ENCODE measurements at places on chromosomes 2 and 18.

- no peak for DNase-seq
These were observed 39.8 kb downstream of the TMEM18 start for GRCh38 chr2:637406-637776.

DNA sequence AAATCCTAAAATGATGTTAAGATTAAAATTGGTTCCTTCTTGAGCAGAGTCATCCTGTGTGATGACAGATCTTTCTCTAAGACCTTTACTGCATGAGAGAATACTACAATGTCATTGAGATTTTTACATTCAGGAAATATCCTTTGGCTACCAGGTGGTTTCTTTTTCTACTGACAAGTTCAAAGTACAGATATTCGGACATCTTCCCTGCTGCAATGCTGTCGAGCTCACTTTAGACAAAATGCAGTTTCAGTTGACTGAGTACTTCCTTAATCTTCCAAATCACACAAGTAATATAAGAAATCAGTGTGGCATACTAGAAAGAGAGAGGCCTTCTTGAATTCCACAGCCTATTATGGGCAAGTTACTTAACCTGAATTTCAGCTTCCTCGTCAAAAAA is 207.9 kb upstream of the ACVR2A start:
- DNase-seq: no peak

DNA sequence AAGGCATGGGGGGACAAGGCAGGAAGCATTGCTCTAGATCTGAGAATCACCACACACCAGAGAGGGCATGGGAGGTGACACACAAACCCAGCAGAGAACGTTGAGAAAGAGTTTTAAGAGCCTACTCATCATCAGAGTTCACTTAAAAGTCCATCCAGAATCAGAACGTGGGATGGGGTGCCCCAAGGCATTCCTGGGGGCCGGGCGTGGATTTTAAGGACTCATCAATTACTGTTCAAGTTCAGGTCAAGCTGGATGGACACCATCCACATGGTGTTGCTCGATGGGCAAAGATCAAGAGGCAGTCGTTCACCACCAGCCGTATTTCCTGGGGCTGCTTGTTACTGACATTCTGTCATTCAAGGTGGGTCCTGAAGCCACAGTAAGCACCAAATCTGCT is 34.9 kb downstream of the BCL11A start:
- DNase-seq: no peak

DNA sequence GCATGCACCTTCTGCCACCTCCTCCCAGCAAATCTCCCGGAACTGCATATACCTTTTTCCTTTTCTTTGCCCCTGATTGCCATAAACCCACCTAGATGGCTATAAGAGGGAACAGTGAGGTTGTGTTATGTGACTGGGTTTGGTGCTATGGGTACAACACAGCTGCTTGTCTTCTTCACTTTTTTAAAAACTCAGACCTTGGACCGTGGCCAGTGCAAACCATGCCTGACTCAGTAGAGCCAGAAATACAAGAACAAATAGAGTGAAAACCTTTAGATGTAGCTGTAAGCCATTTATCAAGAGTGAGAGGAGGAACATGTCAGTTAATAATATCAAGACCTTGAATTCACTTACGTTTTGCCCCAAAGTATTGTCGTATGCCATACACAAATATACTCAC is 267.4 kb upstream of the CHAC2 start:
- DNase-seq: peak; percentile 16

DNA sequence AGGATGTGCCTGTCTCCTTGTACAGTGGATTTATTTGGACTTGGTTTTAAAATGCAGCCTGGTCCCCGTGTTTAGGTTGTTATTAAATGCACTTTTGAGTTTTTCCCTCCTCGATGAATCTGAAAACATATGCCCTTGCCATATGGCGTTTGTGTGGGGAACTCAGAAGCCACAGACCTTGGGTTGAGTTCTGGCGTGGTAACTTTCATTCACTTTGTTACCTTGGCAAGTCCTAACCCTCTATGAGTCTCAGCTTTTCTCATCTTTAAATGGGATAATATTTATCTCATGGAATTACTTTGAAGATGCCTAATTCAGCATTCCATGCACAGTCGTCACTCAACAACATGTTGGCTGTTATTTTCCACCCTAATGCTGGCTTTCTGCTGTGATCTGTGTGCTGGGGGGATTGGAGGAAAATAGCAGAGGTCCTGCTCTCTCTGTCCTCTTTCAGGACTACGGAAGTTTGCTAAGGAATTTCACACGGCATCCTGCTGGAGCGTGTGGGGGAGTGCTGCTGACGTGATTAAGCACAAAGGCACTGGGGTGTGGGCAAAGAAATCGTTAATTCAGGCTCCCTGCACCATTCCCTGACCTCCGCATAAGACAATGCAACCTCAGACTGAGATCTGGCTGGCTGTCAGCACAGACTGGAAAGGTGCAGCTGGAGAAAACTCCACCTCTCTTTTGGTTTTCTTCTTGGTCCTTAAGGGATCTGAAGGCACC is 61.7 kb downstream of the LDLRAD4 start:
- DNase-seq: no peak

DNA sequence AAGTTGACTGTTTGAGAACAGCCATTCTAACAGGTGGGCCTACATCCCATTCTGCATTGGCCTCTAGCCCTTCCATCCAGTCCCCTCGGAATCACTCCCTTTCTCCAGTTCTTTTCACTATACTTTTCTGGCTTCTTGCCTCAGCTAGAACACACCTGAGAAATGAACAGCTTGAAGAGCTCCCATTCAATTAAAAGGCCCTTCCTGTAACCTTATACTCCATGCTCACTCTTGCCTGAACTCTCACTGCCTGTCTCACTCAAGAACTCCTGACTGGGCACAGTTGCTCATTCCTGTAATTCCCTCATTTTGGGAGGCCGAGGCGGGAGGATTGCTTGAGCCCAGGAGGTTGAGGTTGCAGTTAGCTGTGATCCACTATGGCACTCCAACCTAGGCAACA is 23.6 kb downstream of the CHRNA1 start:
- no peak for DNase-seq

DNA sequence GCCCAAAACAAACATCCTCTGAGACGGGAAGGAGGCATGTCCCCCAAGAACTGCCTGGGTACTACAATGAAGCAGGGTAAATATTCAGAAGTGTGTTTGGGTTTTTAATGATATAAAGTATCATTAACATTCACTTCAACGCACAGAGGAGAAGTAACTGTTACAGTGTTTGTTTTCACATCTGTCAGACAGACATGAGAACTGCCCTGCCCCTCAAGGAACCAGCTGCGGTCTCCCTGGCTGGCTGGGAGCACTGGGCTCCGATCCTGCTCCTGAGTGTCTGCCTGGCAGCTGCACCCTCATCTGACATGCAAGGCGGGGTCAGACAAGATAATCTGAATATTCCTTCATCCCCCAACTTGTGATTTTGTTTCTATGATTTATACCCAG is 75.6 kb downstream of the MBP start:
- DNase-seq: no peak

DNA sequence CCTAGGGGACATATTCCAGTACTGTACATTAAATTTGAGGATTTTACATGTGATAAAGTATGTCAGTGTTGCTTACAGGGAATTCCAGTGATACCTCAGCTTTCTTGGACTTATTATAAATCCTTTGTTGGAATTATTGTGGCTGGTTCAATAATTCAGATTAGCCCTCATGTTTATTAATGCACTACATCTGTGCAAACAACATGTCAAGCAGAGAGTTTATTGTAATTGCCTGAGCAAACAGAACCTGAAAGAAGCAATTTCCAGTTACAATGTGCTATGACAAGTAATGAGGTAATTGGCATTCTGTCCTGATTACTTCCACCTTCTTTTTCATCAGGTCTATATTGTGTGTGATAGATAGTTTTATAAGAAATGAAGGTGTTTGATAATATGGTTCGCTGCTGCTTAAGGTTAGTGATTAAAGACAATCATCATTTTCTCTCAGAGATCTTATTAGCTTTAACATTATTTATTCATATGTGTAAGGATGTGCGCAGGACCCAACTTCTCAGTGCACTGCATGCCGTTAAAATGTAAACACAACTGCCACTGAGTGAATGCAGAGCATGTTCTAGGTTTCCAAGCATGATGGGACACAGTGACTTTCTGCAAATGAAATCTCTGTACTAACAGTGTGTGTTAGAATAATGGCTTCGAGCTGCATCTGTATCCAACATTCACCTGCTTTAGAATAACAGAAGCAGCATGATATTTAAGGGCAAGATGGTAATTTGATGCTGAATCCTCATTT is 973.7 kb upstream of the POU3F3 start:
- DNase-seq: no peak

DNA sequence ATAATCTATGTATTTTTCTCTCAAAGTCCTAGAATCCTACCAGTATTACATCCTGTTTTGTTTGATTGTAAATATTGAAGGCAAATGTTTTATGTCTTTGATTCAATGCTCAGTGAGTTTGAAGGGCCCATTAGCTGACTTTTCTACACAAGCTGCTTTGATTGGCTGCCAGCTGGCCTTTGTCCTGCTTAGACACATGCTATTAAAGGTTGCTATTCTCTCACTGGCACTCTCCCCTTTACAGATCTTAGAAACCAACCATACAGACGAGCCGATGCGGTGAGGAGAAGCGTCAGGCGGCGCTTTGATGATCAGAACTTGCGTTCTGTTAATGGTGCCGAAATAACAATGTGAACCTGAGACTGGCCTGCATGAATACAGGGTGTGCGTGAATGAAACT is 69.7 kb downstream of the PRPF40A start:
- DNase-seq: no peak

GRCh38 chr2:197158591-197159550 is 151.7 kb downstream of the ANKRD44 start:
- no peak for DNase-seq

DNA sequence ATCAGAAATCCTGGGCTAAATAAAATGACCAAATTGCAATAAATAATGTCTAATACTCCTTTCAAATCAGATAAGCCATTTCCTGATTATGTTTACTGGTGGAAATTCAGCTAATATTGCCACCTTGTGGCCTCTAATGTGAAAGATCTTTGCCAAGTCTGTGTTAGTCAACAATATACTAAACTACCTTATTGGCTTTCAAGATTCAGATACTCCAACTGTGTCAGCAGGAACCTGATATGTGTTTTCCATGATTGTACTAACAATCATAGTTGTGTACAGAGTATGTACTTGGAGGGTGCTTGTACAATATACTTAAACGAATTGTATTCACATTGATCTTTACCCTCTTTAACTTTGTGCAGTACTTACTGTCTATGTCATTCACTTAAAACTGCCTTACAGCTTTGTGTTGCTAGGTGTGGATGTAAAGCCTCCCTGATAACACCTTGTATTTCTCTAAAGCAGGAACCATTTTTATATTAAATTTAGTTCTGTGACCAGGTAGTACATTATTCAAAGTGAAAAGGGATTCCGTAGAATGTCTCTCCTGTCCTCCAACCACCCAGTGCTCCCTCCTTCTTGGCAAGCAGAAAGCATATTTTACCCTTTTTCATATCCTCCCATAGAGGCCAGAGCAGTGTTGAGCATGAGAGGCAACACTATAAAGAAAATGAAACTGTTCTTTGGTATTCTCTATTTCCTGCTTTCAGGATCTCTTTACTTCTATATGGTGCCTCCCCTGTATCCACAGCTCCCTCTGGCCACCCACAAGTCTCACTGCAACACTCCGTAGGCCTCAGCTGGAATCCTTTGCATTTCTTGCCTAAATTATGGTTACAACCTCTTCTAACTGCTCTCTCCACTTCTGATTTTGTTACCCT is 75.2 kb upstream of the C2orf15 start:
- DNase-seq: peak; percentile 32

DNA sequence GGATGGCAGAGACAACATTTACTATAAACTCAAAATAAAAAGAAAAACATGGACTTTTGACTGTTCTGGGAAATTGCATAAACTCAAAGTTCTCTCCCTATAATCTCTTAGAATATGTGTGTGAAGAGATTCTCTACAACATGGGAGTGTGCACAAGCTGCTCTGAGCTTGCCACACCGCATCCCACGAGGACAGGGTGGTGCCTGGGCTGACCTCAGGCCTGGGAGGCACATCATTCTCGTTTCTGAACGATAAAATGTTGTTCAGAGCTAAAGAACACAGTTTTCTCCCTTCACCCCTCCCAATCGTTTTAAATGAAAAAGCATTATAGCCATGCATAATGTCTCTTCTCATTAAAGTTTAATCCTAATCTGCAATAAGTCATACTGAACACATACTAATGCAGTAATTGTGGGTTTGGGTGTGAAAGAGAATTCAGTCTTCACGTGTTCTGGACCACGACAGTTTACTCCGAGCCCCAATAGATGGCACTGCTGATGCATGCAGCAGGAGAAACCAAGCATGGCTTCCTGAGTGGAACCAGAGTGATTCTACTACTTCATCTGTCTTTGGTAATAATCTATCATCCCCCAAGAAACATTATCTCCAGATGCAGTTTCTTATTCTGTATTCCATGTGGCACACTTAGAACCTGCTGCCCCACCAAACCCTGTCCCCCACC is 46.9 kb upstream of the LAMA1 start:
- peak; percentile 16 for DNase-seq

DNA sequence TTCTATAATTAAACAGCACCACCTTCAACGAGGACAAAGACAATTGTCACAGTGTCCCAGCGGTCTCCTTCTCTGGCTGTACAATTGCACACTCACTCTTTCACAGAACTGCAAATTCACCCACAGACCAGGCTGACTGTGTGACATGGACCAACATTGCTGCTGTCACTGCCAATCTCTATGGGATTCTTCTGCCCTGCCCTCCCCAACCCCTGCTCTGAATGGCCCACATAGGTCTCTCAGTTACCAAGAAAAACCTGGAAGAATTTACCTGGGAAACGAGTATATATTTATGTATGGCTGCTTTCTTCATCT is 26.5 kb downstream of the LRRC30 start:
- DNase-seq: no peak

- DNase-seq: no peak
These were observed 180.3 kb downstream of the GCA start for GRCh38 chr2:162524192-162524591.

- no peak for DNase-seq
These were observed 52.8 kb upstream of the CABYR start for GRCh38 chr18:24086082-24086481.

DNA sequence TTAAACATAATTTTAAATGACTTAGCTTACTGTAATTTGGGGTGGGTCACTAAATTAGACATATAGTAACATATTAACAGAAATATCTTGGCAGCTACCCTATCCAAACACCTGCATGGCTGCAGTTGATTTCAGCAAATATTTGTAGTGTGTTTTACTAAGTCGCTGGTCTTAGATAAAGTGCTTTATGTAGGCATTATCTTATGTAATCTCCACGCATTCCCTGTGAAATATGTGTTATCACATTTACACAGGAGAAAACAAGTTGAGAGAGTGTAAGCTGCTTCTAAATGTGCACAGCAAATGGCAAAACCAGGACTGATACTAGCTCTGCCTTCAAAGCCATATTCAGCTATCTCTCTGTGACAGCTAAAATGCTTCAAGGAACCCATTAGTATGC is 72.0 kb downstream of the NYAP2 start:
- no peak for DNase-seq

Measured in right lung (tissue), 10 donors.